ENCODE measurements at places on chromosomes 1 and 21. TPM values are rescaled to one million over a fixed set of nuclear protein-coding genes. Genes with fewer than 3 reads are reported as not detected.

GRCh38 chr21:46603228-46603627 is 1.7 kb downstream of the S100B start:
- H3K27ac ChIP-seq = no peak overlapping the region
- H3K36me3 ChIP-seq = no peaks in the 10 kb centered on the region
- H3K4me1 ChIP-seq = peaks cover 60% of the 10 kb centered on the region
- no peaks in the 10 kb centered on the region for H3K27me3 ChIP-seq
- DNase-seq = no peak

GRCh38 chr1:97647776-97648175 is 273.1 kb downstream of the DPYD start:
- no peak for DNase-seq
- H3K27ac ChIP-seq = no peak overlapping the region
- no peak overlapping the region for H3K4me3 ChIP-seq
- H3K27me3 ChIP-seq = no peaks in the 10 kb centered on the region

- H3K36me3 ChIP-seq = no peaks in the 10 kb centered on the region
- peaks cover 30% of the 10 kb centered on the region for H3K4me1 ChIP-seq
- H3K27me3 ChIP-seq = no peaks in the 10 kb centered on the region
- H3K27ac ChIP-seq = no peak overlapping the region
- H3K4me3 ChIP-seq = no peak overlapping the region
Observed at GRCh38 chr21:45228656-45229240, 58.9 kb downstream of the POFUT2 start.

DNA sequence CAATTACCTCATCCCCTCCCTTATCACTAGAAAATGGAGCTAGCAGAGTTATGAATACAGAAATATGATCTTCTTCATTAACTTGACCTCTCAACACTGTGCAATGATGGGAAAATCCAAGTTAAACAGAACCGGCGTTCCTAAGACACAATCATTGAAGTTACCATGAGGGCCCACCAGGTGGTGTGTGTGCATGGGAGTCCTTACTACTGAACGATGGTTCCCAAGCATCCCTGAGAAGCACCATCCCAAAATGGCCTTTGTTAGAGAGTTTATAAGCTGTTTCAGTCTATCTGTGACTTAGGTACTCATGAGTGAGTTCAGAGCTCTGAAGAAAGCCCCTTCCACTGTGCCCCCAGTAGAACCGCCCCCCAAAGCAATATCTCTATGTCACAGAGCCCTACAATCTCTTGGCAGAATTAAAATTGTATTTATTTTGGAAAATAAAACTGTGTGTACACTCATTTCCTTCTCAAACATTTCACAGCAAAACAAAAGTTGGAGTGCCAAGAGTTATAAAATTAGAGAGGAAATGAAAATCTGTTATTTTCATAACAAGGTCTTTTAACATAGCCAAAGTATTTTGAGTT is 56.8 kb downstream of the PLD5 start:
- no peak overlapping the region for H3K4me3 ChIP-seq
- H3K36me3 ChIP-seq = no peaks in the 10 kb centered on the region
- peaks cover 6% of the 10 kb centered on the region for H3K27me3 ChIP-seq
- H3K27ac ChIP-seq = no peak overlapping the region
- peaks cover 1% of the 10 kb centered on the region for H3K4me1 ChIP-seq

DNA sequence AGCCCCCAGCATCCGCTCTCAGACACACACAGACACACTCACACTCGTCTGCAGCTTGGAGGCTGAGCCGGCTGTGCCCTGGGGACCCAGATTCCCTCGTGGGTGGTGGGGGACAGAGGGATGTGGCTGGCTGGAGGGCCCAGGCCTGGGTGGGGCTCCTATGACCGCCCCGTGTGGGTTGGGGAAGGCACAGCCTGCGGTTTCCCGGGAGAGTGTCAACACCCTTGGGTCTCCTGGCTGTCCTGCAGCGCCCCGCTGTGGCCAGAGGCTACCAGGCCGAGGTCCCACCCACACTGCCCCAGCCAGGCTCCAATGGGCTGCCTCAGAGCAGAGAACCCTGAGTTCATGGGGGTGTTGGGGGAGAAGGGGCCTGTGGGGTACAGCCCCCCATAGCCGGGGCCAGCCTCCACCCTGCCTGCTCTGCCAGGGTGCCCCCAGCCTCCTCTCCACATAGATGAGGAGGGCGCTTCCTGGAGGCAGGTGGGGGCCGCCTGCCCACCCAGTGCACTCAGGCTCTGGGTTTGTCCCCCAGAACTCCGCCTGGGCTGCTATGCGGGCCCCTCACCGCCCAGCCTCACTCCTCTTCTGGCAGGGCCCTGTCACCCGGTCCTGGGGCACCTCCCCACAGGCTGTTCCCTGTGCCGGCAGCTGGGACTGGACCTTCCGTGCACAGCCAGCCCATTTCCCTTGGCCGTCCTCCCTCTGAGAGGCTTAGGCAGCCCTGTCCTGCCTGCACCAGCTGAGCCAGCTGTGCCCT is at the start of gene TTC34:
TTC34 (minus strand) TSS at position 159 of the 757 bp plus-strand sequence. CDS start 866 bp downstream, outside the sequence.
- H3K4me3 ChIP-seq = no peak within 1 kb of the TSS
- H3K27me3 ChIP-seq = peaks cover 18% of the 10 kb centered on the region
- DNase-seq = peak; percentile 63
- no peak within 1 kb of the TSS for H3K27ac ChIP-seq
- no peaks in the 10 kb centered on the region for H3K36me3 ChIP-seq
- H3K4me1 ChIP-seq = peaks cover 2% of the 10 kb centered on the region

Gene CA14
- total RNA-seq = not detected

Gene RHBDL2
- not detected for total RNA-seq

Gene NBPF20
- 0.48 TPM for total RNA-seq

Gene SPRR2B
- not detected for total RNA-seq

Gene EEIG2
- total RNA-seq = 7.8 TPM

Gene PLA2G2A
- total RNA-seq = not detected

Gene KCNH1
- total RNA-seq = not detected
